Islet precursor cell (in vitro differentiated cells): ENCODE measurements at places on chromosomes 7 and 10.
A peak's percentile ranks its signal among the peaks of the same experiment; 100 is the strongest.

DNA sequence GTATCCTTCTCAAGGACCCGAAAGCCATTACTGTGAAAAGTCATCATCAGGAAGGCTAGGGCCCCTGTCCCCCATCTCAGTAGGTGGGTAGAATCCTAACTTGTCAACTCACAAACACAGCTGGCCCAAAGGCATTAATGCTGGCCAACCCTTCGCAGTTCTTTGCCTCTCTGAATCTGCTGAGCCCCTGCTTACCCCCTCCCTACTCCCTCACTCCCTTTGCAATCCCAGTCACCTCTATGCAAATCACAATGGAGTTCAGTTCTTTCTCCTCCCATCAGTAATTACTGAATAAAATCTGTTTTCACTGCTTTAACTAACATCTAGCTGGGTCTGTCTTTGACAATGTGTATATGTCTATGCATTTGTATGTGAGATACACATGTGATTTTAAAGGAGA, 38.1 kb upstream of the AOAH start:
- DNase-seq, result no peak

DNA sequence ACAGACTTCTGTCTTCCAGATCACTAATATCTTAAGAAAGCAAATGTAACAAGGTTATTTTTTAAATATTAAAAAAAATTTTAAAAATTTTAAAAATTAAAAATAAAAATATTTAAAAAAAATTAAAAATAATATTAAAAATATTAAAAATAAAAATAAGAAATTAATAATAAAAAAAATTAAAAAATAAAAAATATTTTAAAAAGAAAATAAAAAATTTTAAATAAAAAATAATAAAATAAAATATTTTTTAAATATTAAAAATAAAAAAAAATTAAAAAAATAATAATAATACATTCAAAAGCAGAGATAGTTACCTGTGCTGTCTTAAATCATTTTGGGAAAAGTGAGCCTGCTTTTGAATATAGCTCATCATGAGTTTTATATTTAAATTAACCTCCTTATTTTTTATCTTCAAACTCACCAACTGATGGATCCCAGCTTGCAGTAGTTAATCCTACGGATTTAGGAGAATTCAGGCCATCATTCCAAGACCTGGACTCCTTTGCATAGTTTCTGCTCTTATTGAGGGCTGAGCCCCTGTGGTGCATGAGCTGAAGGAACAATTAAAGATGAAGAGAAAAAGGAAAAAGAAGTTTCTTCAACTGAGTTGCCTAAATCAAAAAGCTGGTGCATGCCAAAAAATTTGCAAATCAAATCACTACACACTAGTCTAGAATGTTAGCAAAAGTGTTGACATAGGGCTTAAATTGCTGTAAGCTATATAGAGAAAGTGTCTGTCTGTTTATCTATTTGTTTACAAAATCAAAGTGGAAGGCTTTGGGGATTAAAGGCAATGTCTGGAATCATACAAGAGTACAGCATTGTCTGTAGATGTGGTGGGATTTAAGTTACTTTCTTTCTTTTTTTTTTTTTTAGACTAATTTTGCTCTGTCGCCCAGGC, 50.5 kb upstream of the ZNF438 start:
- DNase-seq, result no peak

- no peak for DNase-seq
These were observed 25.7 kb upstream of the ADD3 start for GRCh38 chr10:109982123-109982522.

DNA sequence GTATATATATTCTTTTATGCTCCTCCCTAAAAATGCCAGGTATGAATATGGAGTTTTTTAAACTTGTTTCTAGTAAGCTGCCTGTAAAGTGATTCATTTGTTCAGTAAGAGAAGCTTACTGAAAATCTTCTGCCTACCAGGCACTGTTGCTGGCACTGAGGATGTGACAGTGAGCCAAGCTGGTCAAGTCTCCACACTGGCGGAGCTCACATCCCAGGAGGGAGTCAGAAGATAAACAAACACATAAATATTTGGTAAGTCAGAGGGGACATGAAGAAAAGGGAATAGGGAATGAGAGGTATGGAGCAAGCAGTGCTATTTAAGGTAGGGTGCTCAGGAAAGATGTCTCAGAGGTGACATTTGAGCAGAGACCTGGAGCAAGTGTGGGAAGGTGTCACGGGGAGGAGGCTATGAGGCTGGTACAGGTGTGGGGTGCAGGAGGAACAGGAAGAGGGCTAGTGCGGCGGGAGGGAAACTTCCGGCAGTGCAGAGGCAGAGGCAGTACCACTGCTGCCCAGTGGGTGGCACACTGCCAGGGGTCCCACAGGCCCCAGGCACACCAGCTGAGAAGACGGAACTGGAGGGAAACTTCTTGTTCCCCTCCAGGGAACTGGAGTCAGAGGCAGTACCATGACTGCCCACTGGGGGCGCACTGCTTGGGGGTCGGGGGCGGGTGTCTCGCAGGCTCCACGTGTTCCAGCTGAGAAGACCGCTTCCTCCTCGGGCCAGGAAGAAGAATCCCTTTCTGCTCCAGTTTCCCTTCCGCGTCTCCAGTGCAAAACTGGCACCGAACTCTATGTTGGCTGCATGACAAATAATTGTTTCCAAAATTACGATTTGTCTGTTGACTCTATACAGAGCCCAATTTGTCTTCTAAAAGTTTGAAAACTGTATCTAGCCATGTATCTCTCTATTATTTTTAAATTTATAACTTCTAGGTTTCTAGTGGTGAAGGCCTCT, 161.0 kb downstream of the TEX36 start:
- peak; percentile 79 for DNase-seq

DNA sequence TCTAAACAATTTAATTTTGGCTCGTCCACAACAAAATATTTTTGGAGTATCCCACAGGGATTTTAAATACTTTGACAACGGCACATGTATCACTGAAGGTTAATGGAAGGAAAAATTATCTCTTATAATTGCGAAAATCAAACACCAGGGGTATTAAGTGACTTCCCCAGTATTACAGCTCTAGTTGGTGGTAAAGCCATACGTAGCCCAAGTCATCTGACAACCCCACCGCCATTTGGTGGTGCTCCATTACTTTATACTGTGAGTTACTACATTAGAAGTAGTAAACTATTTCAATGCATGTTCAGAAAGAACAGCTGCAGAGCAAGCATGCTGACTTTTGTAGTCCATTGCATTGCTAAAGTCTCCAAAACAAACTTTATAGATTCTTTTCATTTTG, 179.7 kb downstream of the HGF start:
- DNase-seq, result no peak

- DNase-seq, result peak; percentile 55
These were observed 6.7 kb downstream of the SKIDA1 start for GRCh38 chr10:21518641-21519396.

GRCh38 chr7:136588216-136588615, 280.2 kb upstream of the CHRM2 start:
- DNase-seq, result no peak

- DNase-seq, result peak; percentile 12
These were observed 65.5 kb downstream of the CYP26A1 start for GRCh38 chr10:93139059-93139655.

GRCh38 chr10:133124357-133125211, 35.4 kb upstream of the KNDC1 start:
- peak; percentile 76 for DNase-seq

DNA sequence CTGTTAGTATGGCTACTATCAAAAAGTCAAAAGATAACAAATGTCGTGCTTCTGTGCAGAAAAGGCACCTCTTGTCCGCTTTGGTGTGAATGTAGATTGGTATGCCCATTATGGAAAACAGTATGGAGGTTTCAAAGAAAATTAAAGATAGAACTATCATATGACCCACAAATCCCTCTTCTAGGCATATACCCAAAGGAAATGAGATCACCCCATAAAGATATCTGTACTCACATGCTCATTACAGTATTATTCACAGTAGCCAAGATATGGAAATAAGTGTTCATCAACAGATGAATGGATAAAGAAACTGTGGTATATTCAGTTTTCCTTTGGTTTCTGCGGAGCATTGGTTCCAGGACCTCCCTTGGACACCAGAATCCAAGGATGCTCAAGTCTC, 180.5 kb upstream of the PPP1R3A start:
- no peak for DNase-seq

- DNase-seq, result no peak
These were observed 612.9 kb downstream of the DNAJB6 start for GRCh38 chr7:157949711-157950110.

GRCh38 chr7:135175931-135176330, 5.4 kb upstream of the CYREN start:
- no peak for DNase-seq

DNA sequence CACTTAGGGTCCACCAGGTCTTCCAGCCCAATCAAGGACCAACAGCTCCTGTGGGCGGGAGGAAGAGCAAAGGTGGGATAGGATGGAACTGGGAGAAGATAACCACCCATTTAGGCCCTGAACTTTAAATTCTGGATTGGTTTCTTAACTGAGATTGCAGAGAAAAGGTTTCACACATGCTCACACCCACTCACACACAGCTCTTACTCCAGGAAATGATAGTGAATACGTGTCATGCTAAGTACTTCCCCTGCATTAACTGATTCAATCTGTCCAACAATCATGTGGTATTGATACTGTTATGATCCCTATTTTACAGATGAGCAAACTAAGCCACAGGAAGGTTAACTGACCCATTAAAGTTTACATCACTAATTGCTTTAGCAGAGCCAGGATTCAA, 4.6 kb upstream of the CYP3A4 start:
- DNase-seq, result no peak

DNA sequence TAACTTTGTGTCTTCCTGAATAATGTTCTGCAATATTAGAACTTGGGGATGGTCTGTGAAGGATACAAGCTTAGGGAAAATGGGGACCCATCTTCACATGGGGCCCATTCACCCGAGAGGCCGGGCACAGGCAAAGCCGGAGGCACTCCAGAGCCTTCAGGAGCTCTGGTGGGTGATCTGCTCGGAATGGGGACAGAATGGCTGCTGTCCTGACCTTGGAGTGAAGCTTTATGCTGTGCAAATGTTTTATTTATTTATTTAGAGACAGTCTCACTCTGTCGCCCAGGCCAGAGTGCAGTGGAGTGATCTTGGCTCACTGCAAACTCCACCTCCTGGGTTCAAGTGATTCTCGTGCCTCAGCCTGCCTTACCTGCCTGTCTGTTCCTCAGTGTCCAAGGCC, 55.4 kb downstream of the DYNC2I1 start:
- no peak for DNase-seq
